ENCODE measurements at places on chromosomes 3 and 15. TPM values are rescaled to one million over a fixed set of nuclear protein-coding genes. Genes with fewer than 3 reads are reported as not detected.
A peak's percentile ranks its signal among the peaks of the same experiment; 100 is the strongest.

Gene ZBED2
- 1.5 TPM for total RNA-seq

DNA sequence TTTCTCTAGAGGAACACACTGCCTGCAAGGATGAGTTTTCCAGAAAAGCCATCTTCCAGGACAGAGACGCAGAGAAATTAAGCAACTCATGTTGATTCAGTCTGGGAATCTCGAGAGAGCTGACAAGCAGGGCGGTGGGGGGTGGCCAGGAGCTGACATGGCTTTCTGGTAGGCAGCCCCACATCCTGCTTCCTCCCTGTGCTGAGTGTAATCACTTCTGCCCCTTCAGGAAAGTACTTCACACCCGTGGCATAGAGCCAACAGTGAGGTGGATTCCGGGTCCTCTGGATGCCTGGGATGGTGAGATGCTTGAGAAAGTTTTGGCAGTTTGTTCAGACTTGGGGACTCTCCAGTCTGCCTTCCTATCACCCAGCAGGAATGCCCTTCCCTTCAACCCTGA is 221.1 kb downstream of the SLCO3A1 start:
- DNase-seq: no peak

Gene UBAP1L
- total RNA-seq: 2.3 TPM

DNA sequence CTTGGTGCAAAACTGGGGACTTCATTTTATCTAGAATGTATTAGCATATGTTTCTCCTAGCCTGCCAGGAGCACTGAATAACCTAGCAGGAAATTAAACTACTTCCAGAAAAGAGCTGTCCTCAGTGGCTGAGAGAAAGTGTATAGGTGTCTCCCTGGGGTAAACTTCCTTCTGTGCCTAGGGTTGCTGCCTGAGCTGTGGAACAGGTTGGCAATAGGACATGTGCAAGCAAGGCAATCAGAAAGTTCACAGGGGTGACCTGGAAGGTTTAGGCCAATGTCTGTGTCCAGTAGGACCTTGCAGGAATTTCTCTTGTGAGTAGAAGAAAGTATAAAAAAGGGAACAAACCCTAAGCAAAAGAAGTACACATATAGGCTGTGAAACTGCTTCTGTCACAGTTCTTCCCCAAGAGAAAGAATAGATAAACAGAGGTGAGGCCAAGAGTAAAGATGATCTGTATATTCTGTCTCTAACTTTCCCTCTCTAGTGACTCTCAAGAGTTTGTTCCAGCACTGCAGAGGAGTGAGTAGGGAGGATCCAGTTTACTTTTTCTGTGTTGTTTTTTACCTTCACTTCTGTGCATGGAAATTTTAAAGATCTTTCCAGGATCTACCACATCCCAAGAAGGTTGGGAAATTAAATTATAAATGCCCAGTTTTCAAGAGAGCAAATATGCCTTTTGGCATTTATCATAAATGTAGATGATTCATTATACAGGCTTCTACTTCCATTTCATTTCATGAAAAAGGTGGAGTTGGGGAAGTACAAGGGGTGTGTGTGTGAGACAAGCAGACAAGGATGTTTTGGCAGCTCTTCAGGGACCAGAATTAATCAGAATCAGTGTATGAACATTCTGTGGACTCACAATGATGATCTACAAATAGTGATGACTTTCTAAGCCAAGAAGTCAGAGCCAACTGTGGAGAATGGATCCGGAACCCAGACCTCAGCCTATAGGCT is 155.2 kb downstream of the RBPMS2 start:
- no peak for DNase-seq

Gene EFCC1
- 1.3 TPM for total RNA-seq

GRCh38 chr3:171972871-171973348 is 66.5 kb upstream of the FNDC3B start:
- peak; percentile 82 for DNase-seq

DNA sequence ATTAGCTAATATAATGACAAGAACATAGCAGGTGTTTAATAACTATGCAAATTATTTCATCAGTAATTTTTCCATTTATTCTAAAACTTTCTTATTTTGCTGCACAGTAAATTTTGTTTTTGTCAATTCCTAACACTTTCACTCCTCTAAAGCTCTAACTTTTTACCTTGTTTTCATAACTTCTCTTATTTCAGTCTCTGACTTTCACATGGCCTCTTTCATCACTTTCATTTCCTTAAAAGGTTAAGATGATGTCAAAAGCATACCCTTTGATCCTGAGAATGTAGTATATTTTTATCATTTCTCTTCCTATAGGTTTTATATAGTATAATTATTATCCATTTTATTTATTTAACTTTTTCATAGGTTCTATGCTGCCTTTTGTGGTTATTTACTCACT is 1325.8 kb upstream of the ALCAM start:
- DNase-seq: no peak
